ENCODE measurements at places on chromosomes 6 and 20.

DNA sequence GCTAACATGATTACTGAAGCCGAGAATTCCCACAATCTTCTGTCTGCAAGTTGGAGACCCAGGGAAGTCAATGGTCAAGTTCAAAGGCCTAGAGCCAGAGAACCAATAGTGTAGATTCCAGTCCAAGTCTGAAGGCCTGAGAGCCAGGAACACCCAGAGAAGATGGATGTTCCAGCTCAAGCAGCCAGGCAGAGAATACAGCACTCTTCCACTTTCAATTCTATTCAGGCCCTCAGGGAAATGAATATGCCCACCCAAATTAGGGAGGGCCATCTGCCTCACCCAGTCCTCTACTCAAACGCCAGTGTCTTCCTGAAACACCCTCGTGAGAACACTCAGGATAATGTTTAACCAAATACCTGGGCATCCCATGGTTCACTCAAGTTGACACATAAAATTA, 123.5 kb downstream of the THBS2 start:
- no peak for DNase-seq

DNA sequence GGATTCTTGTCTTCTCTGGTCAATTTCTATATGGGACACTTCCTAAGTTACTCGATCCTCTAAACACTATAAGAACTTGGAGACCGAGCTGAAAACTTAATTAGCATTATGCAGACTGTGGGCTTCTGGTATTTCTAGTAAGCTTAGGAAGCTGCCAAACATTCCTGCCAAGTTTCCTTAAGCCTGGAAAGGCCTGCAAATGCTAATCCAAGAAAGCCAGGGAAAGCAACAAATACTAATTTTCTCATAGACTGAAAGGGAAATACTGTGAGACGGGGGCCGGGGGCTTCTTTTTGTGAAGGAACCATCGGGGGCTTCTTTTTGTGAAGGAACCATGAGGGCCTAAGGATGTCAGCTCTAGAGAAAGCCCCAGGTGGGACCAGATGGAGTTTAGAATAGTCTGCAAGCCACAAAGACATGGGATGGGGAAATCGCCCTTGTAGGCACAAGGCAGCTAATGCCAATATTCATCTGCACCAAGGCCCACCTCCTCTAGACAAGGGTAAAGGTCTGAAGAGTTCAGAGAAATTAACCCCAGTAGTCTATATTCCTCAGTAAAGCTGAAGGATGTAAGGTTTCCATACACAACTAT, 332.4 kb upstream of the PRDM1 start:
- DNase-seq, result peak; percentile 65

DNA sequence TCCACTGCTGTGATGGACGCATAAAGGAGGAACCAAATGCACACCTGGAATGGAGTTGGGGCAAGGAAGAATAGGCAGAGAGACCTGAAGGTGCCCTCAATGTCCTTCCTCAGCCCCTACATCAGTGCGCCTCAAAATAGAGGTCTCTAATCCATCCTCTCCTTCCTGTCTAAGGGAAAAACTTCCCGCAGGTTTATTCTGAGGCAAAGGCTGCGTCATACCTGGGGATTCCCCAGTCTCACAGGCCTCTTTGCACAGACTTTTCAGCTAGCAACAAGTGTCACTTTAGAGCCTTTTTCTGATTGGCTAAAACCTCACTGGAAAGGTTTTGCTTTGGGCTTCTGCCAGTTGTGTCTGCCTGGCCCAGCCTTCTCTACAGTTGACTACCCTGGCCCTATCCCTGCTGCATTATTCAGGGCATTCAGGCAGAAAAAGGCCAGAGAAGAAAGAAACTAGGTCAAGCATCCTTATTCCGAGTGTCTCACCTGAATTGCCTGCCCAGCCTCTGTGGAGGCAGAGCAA, 1.8 kb upstream of the HLA-DQB1 start:
- DNase-seq, result no peak

DNA sequence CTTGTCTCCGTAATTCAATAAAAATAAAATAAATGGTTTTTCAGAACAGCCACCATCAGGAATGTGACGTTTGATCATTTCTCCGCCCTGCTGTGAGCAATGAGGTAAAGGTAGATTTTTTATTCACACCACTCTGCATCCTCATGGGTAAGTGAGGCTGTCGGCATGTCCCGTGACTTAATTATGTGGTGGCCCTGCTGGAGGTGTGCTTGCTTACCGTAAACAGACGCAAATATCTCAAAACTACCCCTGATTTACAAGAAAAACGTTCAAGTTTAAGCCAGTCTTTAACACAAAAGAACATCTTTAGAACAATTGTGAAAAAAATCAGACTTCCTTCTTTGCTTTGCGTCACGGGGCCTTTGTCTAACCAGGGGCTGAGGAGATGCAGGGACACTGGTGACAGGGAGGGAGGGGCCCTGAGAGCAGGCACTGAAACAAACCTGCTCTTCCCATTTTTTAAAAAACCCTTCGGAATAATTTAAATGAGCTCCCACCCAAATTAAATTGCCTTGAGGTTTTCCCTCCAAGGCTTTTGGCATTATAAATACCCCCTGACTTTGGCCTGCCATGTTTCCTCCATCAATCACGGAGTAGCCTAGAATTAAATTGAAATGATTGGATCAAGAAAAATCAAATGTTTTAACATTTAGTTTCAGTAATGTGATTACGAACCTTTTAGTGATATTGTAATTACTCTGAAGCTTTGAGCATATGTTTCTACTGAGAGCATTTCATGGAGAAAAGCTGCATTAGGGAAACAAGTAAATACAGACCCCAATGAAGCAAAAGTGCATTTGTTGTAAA, 13.4 kb downstream of the PRKN start:
- DNase-seq, result no peak

- DNase-seq, result no peak
Observed at GRCh38 chr6:134186355-134186754, 131.6 kb downstream of the SGK1 start.

- DNase-seq, result peak; percentile 12
Observed at GRCh38 chr20:10731190-10731965, 57.6 kb upstream of the JAG1 start.

DNA sequence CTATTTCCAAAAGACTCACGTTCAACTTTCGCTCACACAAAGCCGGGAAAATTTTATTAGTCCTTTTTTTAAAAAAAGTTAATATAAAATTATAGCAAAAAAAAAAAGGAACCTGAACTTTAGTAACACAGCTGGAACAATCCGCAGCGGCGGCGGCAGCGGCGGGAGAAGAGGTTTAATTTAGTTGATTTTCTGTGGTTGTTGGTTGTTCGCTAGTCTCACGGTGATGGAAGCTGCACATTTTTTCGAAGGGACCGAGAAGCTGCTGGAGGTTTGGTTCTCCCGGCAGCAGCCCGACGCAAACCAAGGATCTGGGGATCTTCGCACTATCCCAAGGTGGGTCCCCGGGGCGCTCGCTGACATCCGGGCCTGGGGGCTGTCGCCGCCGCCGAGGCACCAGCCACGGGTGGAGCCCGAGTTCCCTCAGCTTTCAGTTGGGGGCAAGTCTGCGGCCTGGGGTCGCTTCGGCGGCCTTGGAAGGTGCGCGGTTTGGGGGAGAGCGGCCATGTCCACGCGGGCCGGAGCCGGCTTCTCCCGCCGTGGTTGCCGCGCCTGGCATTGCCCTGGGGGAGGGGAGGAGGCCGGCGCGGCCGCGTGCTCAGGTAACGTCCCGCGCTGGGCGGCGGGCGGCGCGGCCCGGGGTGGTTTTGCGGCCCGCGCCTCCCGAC, 429 bp downstream of the AMD1 start:
- DNase-seq, result peak; percentile 60

DNA sequence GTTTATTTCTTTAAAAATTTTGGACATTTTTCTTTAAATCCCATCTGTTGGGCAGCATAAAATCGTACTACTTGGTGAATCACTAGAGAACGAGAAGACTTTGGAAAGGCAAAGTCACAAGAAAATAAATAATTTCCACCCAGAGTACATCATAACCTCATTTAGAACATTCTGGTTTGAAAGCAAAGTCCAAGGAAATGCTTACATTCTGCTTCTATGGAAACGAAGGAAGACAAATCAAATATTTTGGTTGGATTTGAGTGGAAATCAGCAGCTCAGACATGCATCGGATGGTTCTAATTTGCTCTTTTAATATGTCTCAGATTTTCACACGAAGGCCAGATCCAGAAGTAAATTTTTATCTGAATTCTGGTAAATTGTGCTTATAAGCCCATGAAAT, 60.7 kb upstream of the LTV1 start:
- peak; percentile 84 for DNase-seq

GRCh38 chr6:126067073-126067472, 80.7 kb downstream of the TRMT11 start:
- DNase-seq, result peak; percentile 20

- DNase-seq, result peak; percentile 17
Observed at GRCh38 chr6:118263921-118264486, 284.1 kb upstream of the PLN start.

- DNase-seq, result no peak
Observed at GRCh38 chr6:91240878-91241603, 654.2 kb upstream of the MAP3K7 start.

DNA sequence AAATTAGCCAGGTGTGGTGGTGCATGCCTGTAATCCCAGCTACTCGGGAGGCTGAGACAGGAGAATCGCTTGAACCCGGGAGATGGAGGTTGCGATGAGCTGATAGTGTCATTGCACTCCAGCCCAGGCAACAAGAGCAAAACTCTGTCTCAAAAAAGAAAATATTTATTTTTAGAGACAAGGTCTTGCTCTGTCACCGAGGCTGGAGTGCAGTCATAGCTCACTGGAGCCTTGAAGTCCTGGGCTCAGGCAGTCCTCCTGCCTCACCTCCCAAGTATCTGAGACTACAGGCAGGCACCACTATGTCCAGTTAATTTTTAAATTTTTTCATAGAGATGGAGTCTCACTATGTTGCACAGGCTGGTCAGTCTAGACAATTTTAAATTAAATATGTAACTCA, 16.2 kb upstream of the CEBPB start:
- no peak for DNase-seq

DNA sequence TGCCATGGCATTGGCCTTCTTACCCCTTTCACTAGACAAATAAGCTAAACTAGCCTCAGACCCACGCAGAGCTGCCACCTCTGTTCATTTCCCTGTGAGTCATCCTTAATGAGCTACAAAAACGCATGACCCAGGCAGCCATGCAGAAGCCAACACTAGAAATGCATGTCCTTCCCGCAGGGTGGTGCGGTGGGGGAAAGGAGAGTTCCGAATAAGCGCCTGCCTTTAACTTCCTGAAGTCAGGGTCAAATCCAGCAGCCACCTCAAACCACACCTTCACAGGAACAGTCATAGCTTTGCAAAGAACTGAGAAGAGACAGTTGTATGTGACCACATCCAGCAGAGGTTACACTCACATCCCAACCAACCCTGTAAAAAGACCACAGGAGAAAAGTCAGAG, 40.4 kb downstream of the IRF4 start:
- DNase-seq, result no peak

GRCh38 chr6:121755485-121755884, 320.0 kb downstream of the GJA1 start:
- peak; percentile 53 for DNase-seq

- no peak for DNase-seq
Observed at GRCh38 chr6:165266191-165266590, 43.2 kb downstream of the C6orf118 start.

- no peak for DNase-seq
Observed at GRCh38 chr6:28553986-28554881, 28.6 kb downstream of the GPX5 start.

- peak; percentile 0 for DNase-seq
Observed at GRCh38 chr20:22106308-22106938, 401.0 kb downstream of the PAX1 start.

- DNase-seq, result peak; percentile 55
Observed at GRCh38 chr20:33812908-33813462, 1.8 kb downstream of the CHMP4B start.

GRCh38 chr6:139402876-139403386, 28.5 kb upstream of the CITED2 start:
- DNase-seq, result peak; percentile 85

DNA sequence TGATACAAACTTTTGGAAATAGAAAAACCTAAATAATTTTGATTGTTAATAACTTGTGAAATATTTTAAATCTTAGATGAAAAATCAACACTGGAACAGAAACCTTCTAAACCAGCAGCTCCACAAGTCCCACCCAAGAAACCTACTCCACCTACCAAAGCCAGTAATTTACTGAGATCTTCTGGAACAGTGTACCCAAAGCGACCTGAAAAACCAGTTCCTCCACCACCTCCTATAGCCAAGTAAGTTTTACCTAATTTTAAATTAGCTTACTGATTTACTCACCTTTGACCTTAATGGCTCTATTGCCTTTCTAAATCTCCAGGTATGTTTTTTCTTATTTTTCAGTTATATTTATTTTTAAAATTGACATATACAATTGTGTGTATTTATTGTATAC, 102.6 kb upstream of the ADGRF4 start:
- no peak for DNase-seq

DNA sequence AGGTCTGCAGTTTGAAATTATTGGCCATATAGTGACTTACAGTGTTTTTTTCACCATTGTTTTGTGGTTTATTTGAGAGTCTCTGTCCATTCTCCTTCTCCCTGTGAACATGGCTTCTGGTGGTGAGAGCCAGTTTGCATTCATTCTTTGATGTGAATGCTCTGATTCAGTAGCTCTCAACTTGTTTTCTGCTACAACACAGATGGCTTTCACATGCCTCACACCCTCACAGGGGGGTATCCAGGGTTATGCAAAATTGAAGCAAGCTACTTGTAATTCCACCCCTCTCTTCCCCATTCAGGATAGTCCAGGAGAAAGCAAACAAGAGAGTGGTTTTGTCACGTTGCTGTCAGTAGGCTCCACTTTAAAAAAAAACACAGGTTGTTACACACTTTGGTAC, 55.6 kb downstream of the SLX4IP start:
- DNase-seq, result no peak

- no peak for DNase-seq
Observed at GRCh38 chr6:170101281-170102035, 189.4 kb downstream of the DLL1 start.

GRCh38 chr6:151669208-151669560, 138.3 kb upstream of the ESR1 start:
- DNase-seq, result no peak

- DNase-seq, result peak; percentile 44
Observed at GRCh38 chr6:85405175-85405852, 44.6 kb upstream of the NT5E start.

DNA sequence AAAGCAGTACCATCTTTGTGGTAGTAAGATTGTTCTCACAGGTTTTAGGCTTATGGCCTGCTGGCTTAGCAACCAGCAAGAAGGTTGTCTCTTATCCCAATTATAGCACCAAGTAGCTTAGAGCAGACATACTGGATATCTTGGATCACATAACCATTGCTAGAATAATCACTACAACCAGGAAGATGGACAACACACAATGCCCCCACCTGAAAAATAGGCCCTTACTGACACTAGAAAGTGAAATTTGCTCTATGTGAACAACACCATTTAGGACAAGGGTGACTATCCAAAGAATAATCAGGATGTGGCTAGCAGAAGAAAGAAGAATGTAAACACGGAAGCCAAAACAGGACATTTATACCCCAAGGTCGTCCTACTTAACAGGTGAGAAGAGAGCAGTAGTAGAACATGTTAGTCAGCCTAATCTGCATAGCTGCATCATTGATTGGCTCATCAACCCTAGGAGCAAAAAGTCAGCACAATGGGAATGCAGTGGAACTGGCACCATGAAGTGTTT, 172.7 kb upstream of the MARCKS start:
- no peak for DNase-seq

GRCh38 chr6:15431762-15432483, 186.1 kb downstream of the JARID2 start:
- peak; percentile 50 for DNase-seq

GRCh38 chr6:149252622-149253021, 64.9 kb upstream of the TAB2 start:
- no peak for DNase-seq
